ENCODE measurements at places on chromosomes 7 and 10.

DNA sequence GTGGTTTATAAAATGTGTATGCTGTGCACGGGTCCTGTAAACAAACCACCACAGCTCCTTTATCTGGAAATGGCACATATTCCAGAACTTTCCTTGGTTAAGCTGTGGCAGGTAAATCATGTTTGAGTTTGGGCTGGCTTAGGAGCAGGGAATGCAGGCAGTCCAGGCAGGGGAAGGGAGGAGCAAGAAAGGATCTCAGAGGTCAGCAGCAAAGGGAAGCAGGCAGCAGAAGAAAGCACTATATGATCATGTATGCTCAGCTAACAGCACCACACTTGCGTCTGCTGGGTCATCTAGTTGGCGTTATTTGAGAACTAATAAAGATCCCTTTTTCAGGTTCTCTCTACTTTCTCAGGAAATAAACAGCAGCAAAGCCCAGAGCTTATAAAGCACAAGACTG is 7.8 kb downstream of the ICA1 start:
- DNase-seq, result no peak

- no peak for DNase-seq
Measured at GRCh38 chr10:71547312-71547711, 150.6 kb downstream of the CDH23 start.

- no peak for DNase-seq
Measured at GRCh38 chr10:78923647-78924318, 145.0 kb upstream of the ZMIZ1 start.

DNA sequence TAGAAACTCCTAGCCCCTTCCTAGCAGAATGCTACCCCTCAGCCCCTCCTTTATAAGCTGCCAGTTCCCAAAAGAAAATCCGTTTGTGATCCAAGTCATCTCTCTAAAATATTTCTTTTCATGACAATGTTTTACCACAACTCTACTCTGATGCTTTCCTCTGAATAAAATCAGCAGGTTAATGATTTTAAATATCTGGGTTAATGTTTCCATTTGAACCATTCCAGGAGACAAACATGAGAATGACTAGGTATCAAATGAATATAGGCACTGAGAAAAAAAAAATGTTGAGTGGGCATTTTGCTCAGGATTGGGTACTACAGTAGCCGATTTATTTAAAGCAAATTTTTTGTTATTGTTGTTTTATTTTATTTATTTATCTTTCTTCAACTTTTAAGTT is 360.3 kb downstream of the WDR11 start:
- DNase-seq, result no peak

DNA sequence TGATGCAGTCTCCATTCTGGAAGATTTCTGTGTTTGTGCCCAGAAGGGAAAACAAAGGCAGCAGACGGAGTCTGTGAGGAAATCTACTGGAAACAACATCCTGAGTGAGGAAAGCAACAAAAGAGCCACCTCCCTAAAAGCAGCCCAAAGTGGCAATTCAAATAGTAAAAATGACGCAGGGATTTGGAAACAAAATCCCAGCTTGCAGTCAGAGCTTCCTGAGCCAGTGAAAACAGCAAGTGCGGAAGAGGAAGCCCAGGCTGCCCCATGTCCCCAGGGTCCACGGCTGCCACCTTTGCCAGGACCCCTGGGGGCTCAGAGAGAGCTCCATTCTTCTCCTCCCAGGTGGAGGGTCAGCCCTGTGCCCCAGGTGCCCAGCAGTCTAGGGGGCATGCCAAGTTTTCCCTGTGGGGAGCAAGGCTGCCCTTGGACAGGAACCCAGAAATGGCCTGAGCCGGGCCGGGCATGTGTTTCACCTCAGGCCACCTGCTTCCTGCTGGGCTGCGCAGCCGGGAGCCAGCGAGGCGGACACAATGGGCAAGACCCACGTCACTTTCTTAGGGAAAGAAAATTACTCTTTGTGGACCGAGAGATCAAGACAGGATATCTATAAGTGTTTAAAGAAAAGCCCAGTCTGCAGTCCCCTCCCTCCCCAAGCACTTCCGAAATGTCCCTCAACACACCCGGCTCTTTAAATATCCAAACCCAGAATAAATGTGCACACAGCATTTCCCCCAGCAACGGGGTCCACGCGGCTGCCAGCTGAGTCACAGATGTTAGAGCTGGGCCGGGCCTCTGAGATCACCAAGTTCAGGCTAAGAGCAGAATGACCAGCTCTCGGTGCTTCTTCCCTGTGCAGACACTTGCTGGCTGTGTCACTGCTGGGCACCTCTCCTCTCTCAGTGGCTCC is 231.1 kb downstream of the ARHGAP12 start:
- no peak for DNase-seq

- DNase-seq, result no peak
Measured at GRCh38 chr7:74269757-74270277, 15.6 kb upstream of the RFC2 start.

- DNase-seq, result no peak
Measured at GRCh38 chr10:132856869-132857524, 71.0 kb upstream of the NKX6-2 start.
